ENCODE measurements at places on chromosomes 3 and 15. TPM values are rescaled to one million over a fixed set of nuclear protein-coding genes. Genes with fewer than 3 reads are reported as not detected.

SLC28A2 gene
- 1.0 TPM for polyA plus RNA-seq

CCR9 gene
- polyA plus RNA-seq, result 0.05 TPM

SRGAP3 gene
- 19.5 TPM for polyA plus RNA-seq

GREM1 gene
- 0.52 TPM for polyA plus RNA-seq

GRCh38 chr3:160403796-160404470 is 4.5 kb downstream of the SMC4 start:
- no peak for DNase-seq

DNA sequence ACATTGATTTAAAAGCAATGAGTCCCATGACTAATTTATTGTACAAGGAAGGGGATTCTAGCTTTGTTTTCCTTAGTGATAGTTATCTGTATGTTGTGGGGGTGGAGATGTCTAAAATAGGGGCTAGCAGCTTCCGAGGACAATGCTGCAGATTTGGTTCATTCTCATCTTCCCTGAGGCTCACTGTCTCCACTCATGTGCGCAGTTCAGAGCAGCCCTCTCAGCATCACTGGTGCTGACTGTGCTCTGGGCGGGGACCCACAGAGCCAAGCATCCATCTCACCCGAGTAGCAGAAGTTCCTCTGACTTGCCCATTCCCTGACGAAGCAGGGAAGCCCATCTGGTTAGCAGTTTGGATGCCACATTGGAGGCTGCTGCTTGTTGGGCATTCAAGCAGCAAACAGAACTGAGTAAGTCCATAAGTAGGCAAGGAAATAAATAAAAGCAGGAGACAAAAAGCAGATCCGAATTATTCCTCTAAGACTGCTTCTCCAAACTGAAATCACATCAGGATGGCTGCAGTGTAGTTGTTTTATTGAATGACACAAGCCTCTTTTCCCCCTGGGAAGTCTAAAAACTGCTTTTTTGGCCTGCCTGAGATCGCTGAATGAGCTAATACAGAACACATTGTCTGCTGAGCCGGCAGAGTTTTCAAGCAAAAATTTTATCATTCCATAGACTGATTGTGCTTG is 27.5 kb downstream of the RARB start:
- no peak for DNase-seq

- DNase-seq, result no peak
These were observed 184.2 kb upstream of the PDZRN3 start for GRCh38 chr3:73808862-73809509.

DNA sequence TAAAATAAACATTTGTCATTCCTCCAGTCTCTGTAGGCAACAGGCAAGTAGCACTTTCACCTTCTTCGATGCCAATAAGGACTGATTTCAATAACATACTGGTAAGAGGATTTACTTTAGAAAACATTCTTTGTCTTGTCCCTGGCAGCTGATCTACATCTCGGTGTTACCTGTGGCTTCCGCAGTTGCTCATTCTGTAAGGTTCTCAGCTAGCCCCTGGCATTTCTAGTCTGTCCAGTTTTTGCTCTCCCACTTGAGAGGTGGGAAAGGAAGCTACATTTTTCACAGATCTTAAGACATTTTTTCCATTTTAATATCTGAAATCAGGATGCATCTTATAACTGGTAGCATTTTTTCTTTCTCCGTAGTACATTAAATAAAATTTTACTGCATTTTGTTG is 19.7 kb upstream of the MAP6D1 start:
- no peak for DNase-seq

DNA sequence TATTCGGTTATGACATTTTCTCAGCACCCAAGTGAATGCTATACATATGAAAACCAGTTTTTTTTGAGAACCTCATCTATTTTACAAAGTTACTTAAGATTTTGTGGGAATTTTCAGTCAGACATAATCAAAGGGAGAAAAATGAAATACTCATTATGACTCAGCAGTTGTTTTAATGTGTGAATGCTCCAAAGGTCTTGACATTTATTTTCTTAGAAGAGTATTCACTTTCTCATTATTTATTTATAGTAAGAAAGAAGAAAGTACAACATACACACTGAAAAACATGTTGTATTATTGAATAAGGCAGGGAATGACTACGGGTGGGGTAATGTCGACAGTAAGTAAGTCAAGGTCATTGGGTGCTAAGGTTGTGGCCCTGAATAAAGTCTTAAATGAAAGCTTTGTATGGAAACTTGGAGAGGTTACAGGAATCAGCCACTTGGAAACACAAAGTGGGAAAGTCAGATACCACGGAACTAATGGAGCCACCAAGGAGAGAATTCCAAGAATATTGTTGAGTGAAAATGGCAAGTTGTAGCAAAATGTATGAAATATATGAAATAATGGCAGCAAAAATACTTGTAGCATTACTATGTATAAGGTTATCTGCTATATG is 844.5 kb downstream of the TBL1XR1 start:
- no peak for DNase-seq

GRCh38 chr15:74866090-74866489 is 7.1 kb downstream of the SCAMP2 start:
- DNase-seq, result no peak

DNA sequence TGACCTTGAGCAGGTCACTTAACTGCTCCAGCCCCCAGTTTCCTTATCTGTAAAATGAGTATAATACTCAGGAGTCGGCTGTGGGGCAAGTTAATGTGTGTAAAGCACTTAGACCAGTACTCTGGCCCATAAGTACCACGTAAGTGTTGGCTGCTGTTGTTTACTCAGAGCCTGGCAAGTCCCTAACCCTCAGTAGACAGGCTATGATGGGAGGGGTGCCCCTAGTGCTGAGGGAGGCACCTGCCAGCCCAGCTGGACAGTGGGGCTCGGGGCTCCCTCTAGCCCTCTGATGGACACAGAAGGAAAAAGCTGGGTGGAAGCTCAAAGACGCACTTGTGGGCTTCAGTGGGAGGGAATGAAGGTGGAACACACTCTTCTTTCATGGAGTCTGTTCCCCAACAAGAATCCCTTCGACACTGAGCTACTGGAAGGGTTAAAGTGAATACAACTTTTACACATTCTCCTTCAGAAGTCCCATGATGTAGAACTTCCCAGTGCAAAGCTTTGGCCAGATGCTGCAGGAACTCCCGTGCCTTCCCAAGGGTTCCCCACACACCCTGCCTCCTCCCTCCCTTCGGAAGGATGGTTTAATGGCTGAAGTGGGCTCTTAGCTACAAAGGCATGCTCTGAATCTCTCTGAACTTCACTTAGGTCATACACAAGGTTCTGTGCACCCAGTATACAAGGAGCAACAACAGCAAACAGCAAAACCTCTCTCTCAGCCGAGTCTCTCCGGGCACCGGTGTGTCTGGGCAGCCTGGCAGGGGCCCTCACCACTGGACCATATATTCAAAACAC is 25.4 kb downstream of the TMEM44 start:
- no peak for DNase-seq

- DNase-seq, result no peak
These were observed 53.4 kb upstream of the LRIG1 start for GRCh38 chr3:66554178-66554577.
